ENCODE measurements at places on chromosomes 11 and 22. TPM values are rescaled to one million over a fixed set of nuclear protein-coding genes. Genes with fewer than 3 reads are reported as not detected.

The UPK3A gene
- not detected for total RNA-seq

GRCh38 chr11:134850566-134850965 lies 438.5 kb upstream of the B3GAT1 start:
- H3K36me3 ChIP-seq: no peaks in the 10 kb centered on the region
- no peak for DNase-seq
- H3K27ac ChIP-seq: no peak overlapping the region
- H3K27me3 ChIP-seq: peaks cover 19% of the 10 kb centered on the region

GRCh38 chr22:31056986-31057599 lies 24.0 kb upstream of the SMTN start:
- H3K4me3 ChIP-seq: no peak overlapping the region
- no peaks in the 10 kb centered on the region for H3K27me3 ChIP-seq
- no peaks in the 10 kb centered on the region for H3K36me3 ChIP-seq
- DNase-seq: no peak
- peaks cover 19% of the 10 kb centered on the region for H3K4me1 ChIP-seq

- DNase-seq: no peak
- H3K27me3 ChIP-seq: no peaks in the 10 kb centered on the region
- no peak overlapping the region for H3K4me3 ChIP-seq
- no peak overlapping the region for H3K27ac ChIP-seq
- H3K36me3 ChIP-seq: peaks cover 3% of the 10 kb centered on the region
Observed at GRCh38 chr11:128643661-128644317, 50.1 kb upstream of the FLI1 start.

- no peaks in the 10 kb centered on the region for H3K4me1 ChIP-seq
- peaks cover 18% of the 10 kb centered on the region for H3K27me3 ChIP-seq
- no peaks in the 10 kb centered on the region for H3K36me3 ChIP-seq
Observed at GRCh38 chr22:49519117-49519737, 308.4 kb downstream of the BRD1 start.

- DNase-seq: no peak
- no peaks in the 10 kb centered on the region for H3K27me3 ChIP-seq
- peaks cover 7% of the 10 kb centered on the region for H3K4me1 ChIP-seq
- H3K36me3 ChIP-seq: peaks cover 2% of the 10 kb centered on the region
Observed at GRCh38 chr11:27485930-27486773, 13.6 kb upstream of the LGR4 start.

DNA sequence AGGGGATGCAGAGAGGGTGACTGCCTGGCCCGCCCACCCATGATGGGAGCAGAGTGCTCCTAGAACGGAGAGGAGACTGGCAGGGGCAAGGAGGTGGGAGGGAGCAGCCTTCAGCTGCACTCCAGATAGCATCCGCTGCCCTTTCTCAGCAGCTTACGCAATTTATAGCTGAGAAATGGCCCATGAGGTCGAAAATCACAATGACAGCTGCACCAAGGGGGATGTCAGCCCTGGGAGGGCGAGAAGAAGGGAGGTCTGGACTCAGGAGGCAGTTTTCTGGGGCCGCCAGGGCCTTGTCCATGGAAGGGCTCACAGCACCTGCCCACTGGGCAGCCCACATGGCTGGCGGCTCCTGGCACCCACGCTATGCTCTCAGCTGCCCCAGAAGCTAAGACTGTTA lies 17.6 kb upstream of the MOB2 start:
- H3K27me3 ChIP-seq: no peaks in the 10 kb centered on the region
- peaks cover 39% of the 10 kb centered on the region for H3K4me1 ChIP-seq
- no peak overlapping the region for H3K4me3 ChIP-seq
- H3K36me3 ChIP-seq: peaks cover 1% of the 10 kb centered on the region

DNA sequence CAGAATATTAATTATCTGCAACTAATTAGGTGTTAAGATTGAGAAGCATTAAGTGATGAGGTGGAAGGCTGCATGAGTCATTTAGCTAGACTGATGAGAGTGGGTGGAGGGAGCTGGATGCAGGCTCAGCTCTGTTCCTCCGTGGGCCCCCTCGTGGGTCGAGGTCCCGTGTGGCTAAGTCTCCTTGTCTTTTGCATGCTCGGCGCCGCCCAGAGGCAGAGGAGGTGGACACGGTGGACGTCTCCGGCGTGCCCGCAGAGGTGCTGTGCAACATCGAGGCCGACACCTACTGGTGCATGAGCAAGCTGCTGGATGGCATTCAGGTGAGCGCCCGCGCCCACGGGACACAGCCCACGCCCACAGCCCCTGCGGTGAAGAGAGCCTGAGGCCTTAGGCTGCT lies 211.6 kb downstream of the TBC1D22A start:
- DNase-seq: no peak
- no peak overlapping the region for H3K27ac ChIP-seq
- peaks cover 5% of the 10 kb centered on the region for H3K36me3 ChIP-seq
- H3K4me1 ChIP-seq: peaks cover 4% of the 10 kb centered on the region
- no peaks in the 10 kb centered on the region for H3K27me3 ChIP-seq
- no peak overlapping the region for H3K4me3 ChIP-seq

All from chondrocyte (in vitro differentiated cells).